ENCODE measurements at places on chromosomes 11 and 22.

GRCh38 chr22:38176170-38176741 lies 5.4 kb downstream of the PLA2G6 start:
- DNase-seq: peak; percentile 56

DNA sequence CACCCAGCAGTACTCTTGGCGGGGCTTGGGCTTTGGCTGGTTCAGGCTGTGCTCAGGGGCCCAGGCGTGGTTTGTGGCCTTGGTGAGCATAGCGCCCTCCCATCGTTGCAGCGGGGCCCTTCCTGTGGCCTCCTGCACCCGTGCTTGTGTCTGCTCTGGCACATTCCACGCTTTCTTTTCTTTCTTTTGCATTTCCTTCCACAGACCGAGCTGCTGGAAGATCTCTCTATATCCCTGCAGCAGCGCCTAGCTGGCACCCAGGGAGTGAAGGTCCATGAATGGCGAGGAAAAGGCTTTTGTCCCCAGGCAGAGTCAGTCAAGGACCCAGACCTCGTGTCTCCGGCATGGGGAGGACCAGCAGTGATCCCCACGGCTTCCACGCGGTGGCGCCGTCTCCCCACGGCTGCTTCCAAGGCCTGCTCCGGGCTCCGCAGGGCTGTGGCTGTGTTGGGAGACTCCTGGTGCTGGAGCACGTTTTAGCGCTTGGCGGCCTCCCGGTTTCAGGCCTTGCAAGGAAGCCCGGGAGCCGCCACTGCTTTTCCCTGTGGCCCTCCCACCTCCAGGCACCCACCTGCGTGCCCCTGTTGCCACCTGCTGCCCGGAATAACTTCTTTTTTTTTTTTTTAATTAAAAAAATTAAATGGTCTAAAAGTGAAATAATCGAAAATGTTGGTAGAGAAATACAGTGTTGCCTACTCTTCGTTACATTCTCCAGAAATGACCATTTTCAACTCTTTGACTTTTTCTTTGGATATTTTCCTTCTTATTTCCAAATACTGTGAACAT lies 28.5 kb downstream of the GLB1L2 start:
- DNase-seq: peak; percentile 80

DNA sequence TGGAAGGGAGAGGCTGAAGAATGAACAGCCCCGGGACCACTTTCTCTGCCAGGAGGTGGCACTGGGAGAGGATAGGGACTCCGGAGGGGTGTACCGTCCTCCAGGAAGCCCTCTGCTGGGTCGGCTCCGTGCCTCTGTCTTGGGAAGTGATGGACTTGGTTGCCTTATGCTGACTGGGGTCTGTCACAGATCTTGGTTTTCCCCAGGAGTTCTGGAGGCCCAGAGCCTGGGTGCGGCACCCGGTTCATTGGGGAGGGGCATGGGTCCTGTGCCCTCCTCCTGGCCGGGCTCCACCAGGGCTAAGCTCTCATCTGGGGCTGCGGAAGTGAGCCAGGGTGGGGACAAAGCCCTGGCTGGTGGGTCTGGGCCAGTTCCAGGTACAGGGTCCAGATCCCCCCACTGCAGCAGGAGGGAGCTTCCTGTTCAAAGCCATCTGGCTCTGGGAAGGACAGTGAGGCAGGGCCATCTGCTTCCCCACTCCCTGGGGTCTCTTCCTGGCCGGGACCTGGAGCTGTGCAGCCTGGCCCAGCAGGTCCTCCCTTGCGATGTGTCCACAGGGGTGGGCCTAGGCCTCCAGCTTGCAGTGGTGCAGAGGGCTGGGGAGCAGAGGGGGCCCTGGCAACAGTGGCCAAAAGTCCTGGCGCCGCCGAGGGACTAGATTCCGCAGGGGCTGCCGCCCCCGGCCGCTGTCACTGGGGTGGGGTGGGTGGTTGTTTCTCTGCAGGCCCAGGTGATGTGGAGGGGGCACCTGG lies 1.1 kb upstream of the AP2A2 start:
- DNase-seq: no peak

DNA sequence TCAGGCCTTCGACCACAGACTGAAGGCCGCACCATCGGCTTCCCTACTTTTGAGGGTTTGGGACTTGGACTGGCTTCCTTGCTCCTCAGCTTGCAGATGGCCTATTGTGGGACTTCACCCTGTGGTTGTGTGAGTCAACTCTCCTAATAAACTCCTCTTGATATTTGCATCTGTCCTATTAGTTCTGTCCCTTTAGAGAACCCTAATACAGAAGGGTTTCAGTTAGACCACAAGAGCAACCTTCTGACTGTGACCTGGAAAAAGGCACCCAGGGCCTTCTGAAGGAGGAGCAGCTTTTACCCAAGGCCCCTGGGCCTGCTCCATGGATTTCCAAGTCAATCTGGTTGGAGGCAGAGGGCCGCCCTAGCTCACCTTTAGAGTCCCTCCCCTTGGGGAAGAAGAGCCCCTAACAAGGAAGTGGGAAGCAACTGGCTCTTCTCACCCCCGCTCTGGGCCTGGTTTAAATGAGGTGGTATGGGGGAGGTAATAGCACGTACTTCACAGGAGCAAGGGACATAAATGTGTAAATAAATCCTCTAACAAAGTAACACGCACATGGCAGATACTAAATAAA lies 11.2 kb upstream of the CHST1 start:
- no peak for DNase-seq

DNA sequence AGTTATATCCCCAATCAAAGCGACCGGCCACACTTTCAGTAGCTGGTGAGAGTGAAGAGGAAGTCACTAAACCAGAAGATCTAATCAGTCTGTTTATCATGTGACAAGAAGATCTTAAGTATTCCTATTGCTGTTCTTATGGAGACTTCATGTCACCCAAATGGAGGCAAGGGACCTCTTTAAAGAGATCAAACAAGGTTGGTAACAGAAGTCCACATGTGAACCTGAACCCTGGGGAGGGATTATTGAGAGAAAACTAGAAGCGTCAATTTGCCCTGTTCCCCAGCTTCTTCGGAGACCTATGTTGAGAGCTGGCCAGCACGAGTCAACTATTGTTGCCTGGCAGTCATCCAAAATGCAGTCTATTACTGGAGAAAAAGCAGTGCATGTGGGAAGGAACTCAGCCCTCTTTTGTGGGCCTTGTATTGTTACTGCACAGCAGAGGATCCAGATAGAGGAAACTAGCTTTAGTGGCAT lies 76.9 kb upstream of the CTSC start:
- DNase-seq: no peak

DNA sequence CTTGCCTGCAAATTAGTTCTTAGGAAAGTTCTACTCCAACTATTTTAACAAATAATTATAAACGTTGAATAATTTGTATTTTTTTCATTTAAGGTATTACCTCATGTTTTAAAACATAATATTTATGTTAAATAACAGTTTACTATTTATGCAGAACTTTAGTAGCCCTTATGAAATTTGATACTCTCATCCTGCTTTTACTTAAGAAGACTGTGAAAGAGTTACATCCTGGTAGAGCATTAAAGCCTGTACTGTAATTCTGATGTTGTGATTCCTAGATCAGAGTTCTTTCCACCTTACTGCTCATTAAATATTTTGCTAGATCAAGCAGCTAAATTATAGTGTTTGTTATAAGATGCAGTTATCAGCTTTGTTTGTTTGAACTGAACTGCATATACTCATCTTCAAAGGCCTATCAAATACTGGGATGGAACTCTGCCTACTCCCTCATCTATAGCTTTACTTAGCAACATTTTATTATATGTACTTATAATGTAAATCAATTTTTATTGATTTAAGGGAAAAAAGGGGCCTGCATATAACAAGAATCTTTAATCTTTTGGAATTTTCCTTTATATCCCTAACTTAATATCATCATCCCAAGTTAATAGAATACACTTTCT lies 304.2 kb downstream of the DYNC2H1 start:
- no peak for DNase-seq

DNA sequence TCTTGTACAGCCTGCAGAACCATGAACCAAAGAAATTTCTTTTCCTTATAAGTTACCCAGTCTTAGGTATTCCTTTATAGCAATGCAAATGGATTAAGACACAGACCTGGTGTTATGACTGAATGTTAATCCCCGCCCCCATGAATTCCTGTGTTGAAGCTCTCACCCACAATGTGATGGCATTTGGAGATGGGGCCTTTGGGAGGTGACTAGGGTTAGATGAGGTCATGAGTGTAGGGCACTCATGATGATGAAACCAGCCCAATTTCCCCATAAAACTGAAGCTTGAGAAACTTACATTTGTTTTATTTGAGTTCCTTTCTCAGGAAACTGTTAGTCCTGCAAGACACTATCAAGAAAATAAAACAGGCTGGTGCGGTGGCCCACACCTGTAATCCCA lies 115.8 kb upstream of the THY1 start:
- DNase-seq: no peak

DNA sequence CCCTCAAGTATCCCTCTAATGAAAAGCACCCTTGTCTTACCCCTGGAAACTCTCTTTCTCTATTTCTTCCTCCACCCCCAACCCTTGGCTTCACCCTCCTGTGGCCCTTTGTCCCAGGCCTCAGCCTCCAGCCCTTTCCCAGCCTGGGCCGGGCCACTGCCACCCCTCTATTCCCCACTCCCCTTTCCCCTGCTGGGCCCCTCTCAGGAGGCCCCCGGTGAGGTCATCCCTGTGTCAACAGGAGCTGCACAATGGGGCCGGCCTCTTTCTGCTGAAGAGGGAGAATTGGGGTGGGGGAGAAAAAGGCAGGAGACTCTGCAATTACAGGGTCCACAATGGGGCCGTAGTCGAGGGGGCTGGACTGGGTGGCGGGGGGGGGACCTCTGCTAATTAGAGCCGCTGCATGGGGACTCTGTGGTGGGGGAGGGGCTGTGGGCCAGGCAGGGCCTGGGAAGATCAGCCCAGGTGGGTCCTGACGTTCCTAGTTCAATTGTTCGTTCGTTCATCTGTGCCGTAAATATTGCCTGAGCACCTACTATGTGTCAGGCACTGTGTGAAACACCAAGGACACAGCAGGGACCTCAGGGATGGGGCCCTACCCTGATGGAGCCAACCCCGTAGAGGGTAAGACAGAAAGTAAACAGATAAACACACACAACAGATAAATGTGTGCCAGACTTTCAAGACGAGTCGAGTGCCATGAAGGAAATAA lies 18.5 kb upstream of the MPPED1 start:
- DNase-seq: no peak

GRCh38 chr11:130381317-130381716 lies 47.1 kb downstream of the ADAMTS8 start:
- DNase-seq: no peak

DNA sequence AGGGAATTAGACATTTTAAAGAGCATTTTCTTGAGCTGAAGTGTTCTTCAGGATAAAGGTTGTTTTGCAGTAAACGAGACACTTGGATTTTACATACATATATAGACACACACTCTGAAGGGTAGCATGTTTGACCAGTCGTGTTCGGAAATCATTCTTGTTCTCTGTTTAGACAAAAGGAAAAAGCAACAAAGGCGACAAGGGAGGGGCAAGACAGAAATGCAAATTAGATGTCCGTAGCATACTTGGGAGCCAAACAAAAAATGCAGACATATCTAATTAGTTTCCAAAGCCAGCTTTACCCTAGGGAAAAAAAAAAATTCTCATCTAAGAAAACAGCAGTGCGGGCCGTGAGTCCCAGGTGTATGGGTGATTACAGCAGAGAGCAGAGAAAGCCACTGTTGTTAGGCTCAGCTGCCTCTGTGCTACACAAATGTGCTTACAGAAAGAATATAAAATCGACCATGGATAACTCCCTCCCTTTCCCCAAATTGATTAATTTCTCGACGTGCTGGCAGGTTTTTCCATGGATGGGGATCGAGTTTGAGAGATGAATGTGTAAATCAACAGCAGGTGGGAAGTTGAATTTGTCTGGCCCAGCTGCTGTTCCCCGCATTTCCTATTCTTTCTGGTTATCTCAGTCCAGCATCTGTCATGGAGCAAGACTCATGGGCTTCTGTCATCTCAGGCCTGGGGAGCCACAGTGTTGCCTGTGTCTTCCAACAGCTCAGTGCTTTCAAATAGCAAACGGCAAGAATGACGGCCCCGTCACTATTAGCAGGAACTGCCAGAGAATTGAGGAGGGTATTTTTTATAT lies 176.5 kb upstream of the TTC12 start:
- no peak for DNase-seq

- no peak for DNase-seq
Measured at GRCh38 chr11:92206441-92206840, 18.2 kb upstream of the FAT3 start.

DNA sequence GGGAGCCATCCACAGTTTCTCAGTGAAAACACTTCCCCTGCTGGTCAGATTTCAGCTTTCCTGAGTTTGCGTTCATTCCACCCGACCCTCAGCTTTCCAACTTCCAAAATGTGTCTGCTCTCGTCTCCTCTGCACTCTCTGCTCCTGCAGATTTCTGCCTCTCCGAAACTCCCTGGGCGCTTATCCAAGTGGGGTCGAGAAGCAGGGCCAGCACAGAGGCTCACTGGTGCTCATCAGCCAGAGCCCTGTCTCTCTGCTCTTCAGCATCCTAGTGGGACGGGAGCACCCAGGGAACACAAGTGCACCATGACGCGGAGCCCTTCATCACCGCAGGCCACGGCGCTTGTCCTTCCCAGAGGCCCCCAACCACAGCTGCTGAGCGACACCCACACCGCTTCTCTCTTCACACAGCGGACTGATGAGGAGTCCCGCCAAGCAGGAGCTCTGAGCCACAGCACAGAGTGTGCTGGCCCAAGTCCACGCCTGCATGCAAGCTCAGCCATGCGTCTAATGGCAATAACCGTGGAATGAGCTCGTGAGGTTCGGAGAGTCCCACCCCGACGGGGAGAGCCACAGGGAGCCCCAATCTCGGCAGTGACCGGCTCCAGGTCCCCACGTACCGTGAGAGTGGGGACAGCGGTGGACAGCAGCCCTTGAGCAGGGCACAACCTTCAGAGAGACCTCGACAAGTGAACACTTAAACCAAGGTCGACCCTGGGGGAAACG lies 27.9 kb upstream of the MOB2 start:
- DNase-seq: no peak

DNA sequence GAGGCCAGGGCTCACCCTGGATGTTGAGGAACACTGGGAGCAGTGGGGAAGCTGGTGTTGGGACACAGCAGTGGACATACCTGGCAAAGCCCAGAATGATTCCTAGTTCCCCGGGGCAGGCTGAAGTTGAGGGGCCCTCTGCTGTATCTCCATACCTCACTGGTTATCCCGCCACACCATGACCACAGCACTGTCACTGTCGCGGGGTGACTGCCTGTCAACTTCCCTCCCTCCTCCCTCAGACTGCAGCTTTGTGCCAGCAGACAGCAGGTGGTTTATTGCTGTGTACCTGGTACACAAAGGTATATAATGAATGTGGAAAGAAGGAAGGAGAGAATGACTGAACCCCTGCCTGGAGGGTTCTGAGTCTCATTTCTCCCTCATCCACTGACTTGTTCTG lies 318.7 kb downstream of the TMEM135 start:
- DNase-seq: no peak

DNA sequence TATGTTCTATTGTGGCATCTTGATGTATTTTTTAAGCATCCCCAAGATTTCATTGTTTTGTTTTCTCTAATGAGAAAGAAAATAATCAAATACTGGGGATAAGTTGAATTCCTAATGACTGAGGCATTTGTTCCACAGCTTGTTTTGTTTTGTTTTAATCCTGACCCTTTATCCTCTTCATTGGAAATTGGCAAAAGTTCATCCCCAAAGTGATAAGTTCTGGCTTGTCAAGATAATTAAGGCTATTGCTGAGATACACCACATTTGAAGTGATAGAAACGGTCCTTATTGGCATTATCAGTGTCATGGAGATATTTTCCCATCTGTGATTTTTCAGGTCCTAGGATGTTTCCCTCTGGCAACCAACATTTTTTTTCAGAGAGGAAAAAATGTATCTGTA lies 65.0 kb downstream of the SLC36A4 start:
- no peak for DNase-seq

- peak; percentile 24 for DNase-seq
Measured at GRCh38 chr11:27100534-27100933, 59.9 kb downstream of the BBOX1 start.

GRCh38 chr11:70456921-70457532 lies 58.7 kb downstream of the CTTN start:
- no peak for DNase-seq

Measured in COLO829 (cell line).